ENCODE measurements at places on chromosomes 1 and 21. TPM values are rescaled to one million over a fixed set of nuclear protein-coding genes. Genes with fewer than 3 reads are reported as not detected.

The PCP4 gene
- not detected for total RNA-seq

- no peak for DNase-seq
Observed at GRCh38 chr1:36706416-36706815, 223.7 kb upstream of the CSF3R start.

DNA sequence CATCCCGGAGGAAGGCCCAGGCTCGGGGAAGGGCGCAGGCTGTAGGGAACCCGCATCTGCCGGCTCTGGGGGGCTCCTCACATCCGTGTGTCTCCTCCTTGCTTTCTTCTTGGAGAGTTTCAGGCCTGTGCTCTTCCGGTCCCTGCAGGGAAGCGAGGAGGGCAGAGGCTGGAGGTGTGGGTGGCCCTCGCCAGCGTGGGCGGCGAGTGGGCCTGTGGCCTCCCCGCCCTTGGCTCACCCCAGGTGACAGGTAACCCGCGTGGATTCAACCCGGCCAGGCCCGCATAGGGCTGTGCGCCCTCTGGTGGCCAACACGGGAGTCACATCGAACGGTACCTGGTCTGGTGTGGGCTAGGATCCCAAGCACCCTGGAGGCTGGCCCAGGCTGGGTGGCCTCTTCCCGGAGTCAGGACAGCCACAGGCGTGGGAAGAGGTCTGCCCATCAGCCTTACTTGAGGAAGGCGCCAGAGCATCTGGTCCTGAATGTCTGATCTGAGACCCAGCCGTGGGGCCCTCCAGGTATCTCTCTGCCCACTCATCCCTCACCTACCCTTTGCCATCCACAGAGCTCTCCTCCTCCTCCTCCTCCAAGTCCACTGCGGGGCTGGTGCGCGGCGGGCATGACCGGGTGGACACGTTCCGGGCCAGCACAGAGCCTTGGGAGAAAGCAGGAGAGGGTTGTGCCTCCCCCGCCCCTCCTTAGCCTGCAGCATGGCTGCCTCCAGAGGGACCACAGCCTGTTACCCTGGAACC, 9.6 kb upstream of the TNFRSF25 start:
- no peak for DNase-seq

- DNase-seq, result no peak
Observed at GRCh38 chr1:100332331-100332730, 20.0 kb upstream of the CDC14A start.

The INSRR gene
- not detected for total RNA-seq
